ENCODE measurements at places on chromosomes 5 and 9.

DNA sequence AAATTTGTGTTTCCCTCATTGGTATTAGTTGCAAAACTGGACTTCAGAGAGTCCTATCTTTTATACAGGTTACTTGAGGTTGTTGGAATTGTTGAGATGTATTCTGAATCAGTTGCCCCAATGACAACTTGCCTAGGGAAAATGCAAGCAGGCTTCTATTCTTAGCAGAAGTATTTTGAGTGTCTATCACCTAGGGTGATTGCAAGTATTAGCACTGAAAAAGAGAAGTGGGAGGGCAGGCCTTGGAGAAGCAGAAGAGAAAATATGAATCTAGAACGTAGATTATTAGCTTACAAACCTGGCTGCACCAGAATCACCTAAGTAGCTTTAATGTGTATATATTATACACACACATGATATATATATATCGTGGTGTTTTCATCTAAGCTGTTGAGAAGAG is 43.2 kb downstream of the ADAMTS12 start:
- DNase-seq: no peak

DNA sequence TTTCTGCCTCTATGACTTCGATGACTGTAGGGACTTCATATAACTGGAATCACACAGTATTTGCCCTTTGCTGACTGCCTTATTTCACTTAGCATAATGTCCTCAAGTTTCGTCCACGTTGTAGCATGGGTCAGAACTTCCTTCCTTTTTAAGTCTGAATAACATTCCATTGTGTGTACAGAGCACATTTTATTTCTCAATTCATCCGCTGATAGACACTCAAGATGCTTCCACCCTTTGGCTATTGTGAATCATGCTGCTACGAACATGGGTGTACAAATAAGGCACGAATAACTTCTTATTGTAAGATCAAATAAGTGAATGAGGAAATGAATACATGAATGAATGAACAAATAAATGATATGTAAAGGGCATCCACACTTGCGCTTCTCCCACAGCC is 13.0 kb downstream of the BARX1 start:
- DNase-seq: no peak

DNA sequence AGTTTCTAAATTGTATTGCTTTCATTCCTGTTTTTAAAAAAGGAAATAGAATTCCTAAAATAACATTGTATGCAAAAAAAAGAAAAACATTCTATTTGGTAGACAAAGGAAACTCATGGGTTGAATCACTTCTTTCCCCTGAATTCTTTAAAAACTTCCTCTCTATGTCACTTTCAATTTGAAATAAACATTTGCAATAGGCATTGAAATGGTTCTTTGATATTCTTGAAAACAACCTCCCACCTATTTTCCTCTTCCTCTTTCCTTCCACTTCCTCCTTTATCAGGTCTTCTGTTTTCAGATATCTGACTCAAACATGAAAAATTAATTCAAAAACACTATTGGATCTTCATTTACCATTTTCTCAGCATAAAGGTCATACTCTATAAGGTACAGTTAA is 442.0 kb upstream of the MEF2C start:
- DNase-seq: no peak

DNA sequence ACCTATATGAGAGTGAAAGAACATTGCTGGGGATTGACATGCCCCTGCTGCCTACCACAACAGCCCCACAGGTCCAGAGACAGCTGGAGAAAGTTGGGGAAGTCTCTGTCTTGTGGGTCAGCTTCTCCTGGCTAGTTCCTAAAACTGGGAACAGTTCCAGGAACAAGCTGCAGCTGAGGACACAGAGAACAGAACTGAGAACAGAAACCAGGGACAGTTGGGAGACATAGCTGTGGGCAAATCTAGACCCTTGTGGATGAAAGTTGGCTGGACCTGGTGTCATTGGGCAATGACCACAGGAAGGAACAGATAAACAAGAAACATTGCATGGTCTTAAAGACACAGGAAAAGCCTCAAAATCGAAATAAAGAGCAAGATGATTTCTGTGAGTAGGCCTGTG is 58.3 kb upstream of the MOCS2 start:
- no peak for DNase-seq

DNA sequence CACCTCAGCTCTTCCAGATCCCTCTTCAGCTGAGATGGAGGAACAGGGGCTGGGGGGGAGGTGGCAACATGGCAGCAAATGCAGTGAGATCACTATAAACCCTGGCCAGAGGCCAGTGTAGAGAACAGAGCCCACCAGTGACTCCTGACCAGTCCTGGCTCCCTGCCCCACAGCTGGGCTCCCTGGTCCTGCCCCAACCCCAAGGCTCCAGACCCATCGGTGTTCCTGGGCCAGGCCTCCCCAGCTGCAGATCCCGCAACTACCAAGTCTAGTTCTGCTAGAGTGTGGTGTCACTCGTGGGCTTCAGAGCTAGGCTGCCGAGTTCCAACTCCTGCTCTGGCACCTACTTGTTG is 16.8 kb downstream of the AKNA start:
- DNase-seq: no peak

DNA sequence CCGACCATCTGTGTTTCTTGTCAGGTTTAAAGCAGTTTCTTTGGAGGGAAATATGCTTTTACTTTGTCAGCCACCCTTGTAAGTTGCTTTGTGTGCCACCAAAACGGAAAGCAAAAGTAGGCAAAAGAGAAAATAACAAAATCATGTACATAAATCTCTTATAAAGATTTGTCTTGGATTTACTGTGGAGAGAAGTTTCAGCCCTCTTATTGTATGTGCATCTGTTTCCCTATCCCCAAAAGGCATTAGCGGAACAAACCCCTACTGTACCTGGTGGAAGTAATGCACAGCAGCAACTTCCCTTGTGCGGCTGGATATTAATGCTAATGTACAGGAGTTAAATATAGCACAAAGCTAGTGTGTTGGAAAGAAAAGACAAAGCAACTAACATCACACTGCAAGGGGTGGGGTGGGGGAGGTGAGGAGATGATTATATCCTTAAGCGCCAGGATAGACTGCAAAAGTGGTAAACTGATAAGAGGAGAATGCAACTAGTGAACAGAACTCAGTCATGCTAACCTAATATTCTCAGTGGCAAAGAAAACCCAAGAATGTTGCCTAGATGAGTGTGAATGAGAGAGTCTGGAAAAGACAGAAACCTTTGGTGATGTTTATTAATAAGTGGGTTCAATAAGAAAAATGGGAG is 396.5 kb upstream of the MEF2C start:
- no peak for DNase-seq

DNA sequence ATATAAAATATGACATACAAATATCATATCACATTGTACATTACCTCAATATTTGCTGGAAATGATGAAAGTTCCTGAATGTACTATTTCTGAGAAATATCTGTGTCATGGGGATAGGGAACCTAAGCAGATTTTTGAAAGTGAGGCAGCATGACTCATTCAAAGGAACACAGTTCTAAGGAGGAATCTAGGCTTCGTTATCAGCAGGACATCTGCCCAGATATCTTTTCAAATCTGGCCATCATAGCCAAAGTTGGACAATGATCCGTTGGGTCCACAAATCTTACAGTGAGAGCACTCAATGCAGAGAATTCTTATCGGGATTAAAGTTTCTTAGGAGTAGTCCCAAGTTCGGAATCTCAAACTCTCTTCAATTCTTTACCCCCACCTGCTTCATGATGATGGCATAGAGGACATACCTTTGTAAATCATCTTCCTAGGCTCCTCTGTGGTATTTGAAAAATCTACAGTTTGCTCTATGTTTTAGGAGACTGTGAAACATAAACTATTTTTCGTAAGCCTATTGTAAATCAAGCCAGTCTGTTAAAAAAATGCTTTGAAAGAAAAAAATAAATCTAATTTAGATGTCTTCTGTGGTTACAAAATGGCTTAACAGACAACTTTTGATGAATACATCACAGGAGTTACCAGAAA is 29.4 kb upstream of the ALDH1A1 start:
- no peak for DNase-seq

DNA sequence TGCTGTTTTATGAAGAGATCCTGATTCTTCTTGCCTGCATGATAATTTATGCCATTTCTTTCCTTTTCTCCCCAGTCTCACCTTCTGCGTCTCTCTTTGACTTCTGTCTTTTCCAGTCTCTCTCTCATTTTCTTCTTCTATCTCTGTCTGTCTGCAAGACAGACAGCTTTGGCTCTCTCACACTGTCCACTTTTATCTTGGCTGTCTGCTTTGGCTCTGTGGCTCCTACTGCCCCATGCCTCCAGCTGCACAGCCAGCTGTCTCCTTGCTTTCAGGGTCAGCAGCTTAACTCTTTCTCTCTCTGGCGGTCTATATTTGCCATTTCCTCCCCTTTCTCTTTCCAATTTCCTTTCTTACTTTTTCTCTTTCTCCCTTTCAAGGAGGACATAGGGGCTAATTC is 971.1 kb upstream of the COX7C start:
- no peak for DNase-seq

GRCh38 chr5:179267071-179267670 is 78.1 kb downstream of the ADAMTS2 start:
- DNase-seq: no peak

DNA sequence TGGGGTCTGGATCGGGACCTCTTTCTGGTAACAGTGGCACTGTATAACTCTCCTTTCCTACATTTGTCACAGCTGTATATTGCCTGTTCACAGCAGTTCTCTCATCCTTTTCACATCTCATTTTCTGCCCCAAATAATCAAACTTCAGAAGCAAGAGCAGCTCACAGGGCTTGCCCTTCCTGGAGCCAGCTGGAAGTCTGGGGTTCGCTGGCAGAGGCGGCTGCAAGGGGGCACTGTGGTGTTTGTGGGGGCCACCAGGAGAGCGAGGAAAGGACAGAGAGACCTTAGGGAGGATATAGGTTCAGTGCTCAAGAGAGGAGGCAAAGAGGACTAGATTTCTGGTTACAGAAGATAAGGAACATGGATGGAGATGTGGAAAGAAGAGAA is 75.3 kb downstream of the C9orf153 start:
- DNase-seq: no peak

DNA sequence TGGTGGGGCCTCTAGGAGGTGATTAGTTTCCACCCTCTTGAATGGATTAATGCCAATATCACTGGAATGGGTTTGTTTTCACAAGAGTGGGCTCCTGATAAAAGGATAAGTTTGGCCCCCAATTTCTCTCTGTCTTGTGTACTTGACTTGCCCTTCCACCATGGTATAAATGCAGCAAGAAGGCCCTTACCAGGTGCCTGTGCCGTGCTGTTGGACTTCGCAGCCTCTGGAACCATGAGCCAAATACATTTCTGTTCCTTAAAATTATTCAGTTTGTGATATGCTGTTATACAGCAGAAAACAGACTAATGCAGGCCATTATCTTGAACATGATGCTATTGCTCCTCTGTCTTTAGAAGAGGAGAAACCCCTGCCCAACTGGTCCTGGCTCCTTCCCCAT is 17.8 kb upstream of the BRD3 start:
- DNase-seq: no peak

- DNase-seq: no peak
Measured at GRCh38 chr9:32136700-32137339, 247.6 kb upstream of the ACO1 start.

DNA sequence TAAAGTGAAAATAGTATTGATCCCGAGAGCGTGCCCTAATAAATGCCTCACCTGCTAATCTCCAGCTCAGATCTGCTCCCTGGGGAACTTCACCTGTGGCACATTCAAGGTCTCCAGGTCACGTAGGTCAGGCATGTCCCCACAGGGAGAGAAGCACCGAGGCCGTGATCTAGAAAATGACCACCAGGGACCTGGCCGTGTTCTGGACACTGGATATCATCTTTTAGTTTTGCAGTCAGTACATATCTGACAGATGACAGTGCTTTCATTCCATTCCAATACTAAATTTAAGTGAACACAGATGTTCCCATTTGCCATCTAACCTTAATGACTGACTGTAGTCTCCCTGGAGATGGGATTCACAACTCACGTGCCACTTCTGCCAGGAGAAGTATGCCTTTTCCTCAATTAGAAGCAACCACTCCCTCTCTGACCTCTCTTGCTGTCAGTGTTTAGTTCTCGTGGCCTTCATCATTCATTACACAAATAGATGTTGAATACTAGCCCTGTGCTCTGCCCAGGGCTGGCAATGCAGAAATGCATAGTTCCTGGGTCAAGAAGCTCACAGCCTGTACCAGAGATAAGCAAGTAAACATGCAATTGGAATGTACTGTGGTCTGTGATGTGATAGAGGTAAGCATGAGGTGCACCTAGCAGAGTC is 276.5 kb downstream of the NTRK2 start:
- DNase-seq: no peak

DNA sequence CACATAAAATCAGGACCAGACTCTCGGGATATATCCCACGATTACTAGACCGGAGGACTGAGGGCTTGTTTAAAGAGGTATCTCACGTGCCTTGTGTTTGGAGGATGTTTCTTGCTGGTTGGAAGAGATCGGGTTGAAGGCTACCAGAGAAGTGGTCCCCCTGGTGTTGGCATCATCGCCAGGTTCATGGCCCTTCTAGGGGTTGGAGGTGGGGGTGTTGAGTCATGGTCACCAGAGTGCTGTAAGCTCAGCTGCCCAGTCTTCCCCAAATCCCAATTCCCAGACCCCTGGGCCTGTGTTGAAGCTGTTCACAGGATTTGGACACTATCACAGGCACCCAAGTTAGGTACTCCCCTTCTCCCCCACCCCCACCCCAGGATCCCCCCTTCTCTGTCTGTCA is 29.1 kb upstream of the PRDM12 start:
- DNase-seq: no peak

DNA sequence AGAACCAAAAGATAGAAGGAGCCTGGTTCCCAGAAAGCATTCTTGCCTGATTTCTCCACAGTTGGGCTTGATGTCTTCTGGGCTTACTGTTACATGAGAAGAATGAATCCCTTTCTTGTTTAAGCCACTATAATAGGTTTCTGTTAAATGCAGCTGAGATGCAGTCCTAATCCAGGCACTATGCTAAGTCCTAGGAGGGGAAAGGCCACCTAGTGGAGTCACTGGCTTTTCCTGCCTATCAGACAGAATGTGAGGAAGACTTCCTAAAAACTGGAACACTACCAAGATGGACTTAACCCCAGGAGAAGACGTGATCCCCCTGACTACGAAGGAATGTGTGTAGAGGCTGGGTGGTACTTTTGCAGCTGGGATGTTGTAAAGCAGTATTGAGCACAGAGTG is 34.3 kb upstream of the FSD1L start:
- no peak for DNase-seq

GRCh38 chr5:175206669-175207068 is 237.3 kb downstream of the DRD1 start:
- no peak for DNase-seq

- DNase-seq: no peak
Measured at GRCh38 chr5:31823472-31823871, 184.5 kb downstream of the PDZD2 start.

DNA sequence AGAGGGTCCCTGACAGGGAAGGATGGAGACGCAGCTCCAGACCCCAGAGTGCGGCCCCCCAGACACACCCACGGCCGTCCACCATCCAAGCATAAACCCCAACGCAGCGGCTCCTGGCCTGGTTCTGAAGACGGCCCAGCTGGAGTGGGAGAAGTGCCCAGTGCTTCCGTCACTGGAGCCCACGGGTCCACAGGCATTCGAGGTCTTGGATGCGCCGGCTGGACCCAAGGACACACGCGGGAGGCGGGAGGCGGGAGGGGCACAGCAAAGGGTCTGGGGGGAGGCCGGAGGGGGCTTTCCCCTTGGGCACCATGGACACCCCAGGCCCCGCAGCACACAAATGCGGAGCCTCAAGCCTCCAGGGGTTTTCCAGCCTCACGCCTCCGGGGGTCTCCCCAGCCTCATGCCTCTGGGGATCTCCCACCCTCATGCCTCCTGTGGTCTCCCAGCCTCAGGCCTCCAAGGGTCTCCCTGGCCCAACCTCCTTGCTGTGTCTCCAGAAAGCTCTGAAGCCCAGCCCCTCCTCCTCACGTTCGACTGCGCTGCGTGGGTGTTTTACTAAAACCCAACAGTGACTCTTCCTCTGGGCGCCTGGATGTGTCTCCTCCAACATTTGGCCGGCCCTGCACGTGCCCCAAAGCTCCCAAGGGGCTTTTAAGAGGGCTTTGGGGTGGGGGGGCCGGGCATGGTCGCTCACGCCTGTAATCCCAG is 15.2 kb downstream of the EXD3 start:
- no peak for DNase-seq

All from stimulated activated effector memory CD8-positive, alpha-beta T cell treated with anti-CD3 and anti-CD28 coated beads, Interleukin-12 subunit alpha, Interleukin-12 subunit beta, amount 100 ng/mL, for 72 hours (primary cell).